Nephron progenitor cell (in vitro differentiated cells): ENCODE measurements at places on chromosomes 16 and 17.

DNA sequence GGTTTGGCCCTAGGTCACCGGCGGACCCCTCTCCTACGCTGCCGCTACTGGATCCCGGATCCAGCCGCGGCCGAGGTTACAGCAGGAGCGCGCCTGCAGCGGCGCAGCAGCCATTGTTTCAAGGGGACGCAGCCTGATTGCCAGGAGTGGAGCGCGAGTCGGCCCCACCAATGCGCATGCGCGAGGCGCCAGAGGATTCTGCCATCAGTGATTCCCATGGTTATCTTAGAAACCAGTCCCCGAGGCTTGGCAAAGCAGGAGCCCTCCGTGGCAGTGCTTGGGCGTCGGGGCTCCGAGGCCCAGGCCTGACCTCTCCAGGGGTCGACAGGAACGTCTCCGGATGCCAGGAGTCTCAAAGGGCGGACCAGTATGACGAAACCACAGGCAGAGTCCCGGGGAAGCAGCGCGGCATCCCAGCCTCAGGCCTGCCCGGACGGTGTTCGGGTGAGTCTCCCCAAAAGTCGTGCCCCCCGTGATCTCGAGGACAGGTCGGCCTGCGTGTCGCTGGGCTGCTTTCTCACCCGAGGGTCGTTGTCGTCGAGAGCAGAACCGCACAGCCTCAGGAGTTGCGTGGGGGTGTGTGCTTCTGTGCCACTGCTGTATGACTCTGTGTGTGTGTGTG lies 608.5 kb downstream of the KCNJ18 start:
- DNase-seq = no peak

DNA sequence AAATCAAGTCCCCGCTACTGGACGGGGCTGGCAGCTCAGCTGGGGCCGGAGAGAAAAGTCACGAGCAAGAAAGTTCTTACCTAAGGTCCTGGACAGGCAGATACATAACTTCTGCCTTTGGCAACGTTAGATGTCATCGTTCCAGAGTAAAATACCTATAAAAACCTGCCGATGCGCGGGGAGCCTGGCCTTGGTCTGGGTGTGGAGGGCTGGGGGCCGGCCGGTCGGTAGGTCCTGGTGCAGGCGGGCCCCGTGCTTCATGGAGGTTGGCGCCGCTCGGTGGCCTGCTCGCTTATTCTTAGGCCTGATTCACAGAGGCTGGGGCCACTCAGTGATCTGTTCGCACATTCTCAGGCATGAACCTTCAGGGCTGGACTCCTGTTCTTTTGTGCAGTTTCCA lies 33.7 kb upstream of the ZNF750 start:
- DNase-seq = no peak

DNA sequence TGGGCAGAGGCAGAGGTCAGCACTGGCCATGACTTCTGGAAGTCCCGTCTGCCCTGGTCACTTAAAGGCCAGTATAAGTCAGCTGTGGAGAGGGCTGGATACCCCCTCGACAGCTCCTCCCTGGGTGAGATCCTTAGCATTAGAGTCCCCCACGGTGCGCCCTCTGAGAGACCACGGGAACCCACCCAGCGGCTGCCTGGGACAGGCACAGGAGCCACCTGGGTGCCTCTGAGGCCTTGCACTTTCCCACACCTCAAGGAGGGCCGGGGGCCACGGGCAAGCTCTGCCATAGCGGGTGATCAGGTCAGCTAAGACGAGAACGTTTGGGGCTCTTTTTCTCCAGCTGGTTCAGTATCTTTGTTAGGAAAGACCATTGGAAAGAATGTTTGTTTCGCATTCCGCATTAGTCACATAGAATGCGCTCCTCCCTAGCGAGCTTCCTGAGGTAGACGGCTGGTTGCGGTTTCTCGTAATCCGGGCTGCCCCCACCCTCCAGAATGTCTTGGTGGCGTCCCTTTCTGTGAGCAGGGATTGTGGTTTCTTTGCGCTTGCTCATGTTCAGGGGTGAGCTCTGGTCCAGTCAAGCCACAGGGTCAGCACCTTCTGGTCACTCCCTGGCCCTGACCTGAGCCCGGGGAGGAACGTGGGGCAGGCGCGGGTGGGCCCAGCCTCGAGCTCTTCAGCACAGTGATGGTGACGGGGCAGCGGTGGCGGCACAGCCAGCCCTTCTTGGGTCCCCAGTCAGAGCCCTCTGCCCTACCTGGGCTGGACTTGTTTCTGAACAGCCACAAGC lies 25.2 kb downstream of the NME3 start:
- no peak for DNase-seq

- peak; percentile 74 for DNase-seq
Observed at GRCh38 chr17:1143573-1143972, 36.2 kb downstream of the ABR start.

- peak; percentile 43 for DNase-seq
Observed at GRCh38 chr16:30609002-30609925, 925 bp downstream of the ZNF689 start.

GRCh38 chr16:19851476-19851875 lies 33.2 kb downstream of the GPRC5B start:
- DNase-seq = no peak

- DNase-seq = no peak
Observed at GRCh38 chr17:73286863-73287296, 24.9 kb downstream of the CDC42EP4 start.

GRCh38 chr16:17367036-17367435 lies 103.7 kb downstream of the XYLT1 start:
- no peak for DNase-seq

DNA sequence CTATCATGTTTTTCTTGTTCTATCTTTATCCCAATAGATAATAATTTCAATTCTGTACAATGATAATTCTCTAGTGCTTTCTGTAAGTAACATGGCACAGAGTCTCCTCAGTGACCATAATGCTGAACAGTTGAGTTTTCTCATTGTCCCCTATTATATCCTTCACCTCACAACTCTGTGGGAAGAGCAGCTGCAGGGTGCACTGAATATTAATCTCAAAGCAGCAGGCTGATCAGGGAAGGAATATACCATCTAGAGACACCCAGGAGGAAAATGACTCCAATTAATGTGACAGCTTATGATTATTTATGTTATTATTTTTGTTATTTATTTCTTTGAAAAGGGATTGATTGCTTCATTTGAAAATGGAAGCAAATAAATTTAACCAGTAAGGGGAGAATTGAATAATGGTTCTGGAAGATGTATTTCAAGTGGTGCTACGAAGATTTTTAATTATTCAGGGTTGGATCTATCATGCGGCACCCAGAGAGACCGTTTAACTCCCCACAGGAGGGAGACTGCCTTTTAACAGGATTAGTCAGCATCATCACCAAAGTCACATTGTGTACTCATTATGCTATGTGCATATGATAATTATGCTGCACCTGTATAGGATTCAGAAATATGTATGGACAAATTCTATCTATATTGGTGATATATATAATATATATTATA lies 1015.7 kb upstream of the GOT2 start:
- DNase-seq = no peak

DNA sequence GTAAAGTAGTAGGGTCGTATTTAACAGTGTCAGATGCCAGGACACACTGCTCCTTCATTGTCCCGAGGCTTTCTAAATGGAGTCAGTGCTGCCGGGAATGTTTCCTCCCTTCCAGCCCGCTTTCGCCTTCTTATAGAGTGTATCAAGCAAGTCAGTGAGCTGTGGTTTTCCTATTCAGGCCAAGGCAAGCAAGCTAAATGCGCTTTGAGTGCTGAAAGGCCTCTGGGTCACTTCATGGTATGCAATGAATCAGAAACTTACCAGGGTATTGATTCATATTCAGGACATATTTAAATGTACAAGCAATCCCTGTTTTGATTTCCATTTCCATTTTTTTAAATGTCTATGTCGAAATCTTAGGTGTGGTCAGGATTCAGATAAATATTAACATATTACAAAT lies 327.9 kb upstream of the SOX9 start:
- no peak for DNase-seq

- no peak for DNase-seq
Observed at GRCh38 chr16:73420244-73420643, 372.3 kb upstream of the ZFHX3 start.

- DNase-seq = no peak
Observed at GRCh38 chr17:73683771-73684170, 39.5 kb upstream of the SDK2 start.

DNA sequence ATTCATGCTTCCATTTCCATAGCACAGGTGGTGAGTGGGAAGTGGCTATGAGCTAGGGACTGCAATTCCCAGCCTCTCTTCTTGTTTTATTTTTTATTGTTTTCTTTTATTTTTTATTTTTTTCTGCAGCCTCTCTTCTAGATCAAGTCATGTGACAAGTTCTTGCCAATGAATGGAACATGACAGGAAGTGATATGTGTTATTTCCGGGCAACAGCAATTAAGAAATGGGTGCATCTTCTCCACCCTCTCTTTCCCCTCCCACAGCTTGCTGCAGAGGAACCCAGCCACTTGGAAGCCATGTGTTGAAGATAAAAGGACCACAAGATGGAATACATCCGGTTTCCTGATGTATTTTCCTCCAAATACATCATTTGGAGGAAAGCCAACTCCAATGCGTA lies 23.6 kb downstream of the IRX5 start:
- no peak for DNase-seq
